ENCODE measurements at places on chromosomes 1 and 21.

DNA sequence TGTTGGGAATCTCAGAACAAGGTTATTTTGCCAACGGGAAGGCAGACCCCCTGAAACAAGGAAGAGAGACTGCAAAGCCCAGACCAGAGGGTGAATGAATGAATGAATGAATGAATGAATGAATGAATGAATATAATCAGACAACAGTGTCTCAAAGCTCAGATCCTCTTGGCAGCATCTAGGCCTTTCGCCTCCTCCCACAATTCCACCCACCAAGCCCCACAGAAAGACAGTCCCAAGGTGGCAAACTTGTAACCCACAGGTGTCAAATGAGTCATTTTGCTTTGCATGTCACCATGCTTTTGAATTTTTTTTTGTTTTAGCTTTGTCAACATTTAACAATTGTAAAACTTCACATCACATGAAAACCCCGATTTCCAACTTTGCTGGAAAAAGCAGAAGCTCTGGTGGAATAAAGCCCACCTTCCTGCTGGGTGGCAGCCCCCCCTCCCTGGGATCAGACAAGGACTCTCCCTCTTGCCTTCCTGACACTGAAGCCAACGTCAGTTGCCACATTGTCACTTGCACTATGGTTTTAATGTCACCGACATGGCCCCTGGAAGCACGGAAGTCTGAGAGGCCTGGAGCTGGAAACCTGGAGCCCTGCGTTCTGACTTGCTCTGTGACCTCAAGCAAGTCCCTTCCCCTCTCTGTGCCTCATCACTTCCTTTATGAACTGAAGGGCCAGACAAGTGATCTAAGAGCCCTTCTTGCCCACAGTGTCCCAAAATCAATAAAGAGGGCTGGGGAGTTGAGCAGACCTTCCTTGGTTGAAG is 134.6 kb upstream of the RUNX3 start:
- DNase-seq = no peak

DNA sequence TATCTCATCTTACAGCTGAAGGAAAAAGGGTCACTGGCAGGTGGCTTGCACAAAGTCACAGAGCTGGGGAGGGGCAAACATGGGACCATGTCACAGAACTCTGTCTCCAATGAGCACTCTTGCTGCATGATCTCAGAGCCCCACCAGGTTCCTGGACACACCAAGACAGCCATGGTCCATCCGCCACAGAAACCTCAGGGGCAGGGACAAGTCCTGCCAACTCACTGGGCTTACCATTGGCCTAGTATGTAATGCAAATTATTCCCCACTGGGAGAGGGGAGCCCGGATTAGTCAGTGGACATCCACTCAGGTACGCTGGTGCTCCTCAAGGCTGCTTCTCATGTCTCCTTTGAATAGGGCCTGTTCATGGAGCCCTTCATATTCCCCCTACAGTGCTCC is 14.2 kb downstream of the S100A7A start:
- no peak for DNase-seq

- DNase-seq = no peak
Observed at GRCh38 chr1:48532976-48533375, 61.0 kb upstream of the SPATA6 start.

DNA sequence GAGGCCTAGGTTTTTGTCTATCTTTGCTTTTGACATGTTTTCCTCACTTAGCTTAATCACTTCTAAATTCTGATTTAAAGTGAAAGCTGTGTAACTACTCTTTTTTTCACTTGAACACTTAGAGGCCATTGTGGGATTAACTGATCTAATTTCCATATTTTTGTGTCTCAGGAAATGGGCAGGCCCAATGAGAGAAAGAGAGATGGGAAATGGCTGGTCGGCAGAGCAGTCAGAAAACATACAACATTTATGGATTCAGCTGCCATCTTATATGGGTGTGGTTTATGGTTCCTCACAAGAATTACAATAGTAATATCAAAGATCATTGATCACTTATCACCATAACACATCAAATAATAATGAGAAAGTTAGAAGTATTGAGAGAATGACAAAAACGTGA is 320.8 kb downstream of the PTPRC start:
- no peak for DNase-seq

DNA sequence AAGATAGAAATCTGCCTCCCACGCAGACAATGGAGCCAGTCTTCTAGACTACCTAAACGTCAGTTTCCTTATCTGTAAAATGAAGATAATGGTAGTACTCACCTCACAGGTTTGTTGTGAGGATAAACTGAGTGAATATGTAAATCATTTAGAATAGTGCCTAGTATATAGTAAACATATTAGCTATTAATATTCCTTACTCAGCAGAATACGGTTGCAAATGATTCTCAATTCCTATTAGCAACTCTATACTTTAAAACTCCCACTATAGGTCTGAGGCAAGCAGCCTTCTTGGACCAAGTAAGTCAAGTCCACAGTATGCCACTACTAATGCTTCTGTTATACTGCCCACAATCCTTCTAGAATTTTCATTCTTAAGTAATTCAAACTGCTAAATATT is 5.4 kb downstream of the GTF2B start:
- DNase-seq = no peak

Data from GF-D8 (cell line).